Thyroid gland (tissue), 4 donors: ENCODE measurements at places on chromosomes 13 and 19.

- no peak for DNase-seq
Observed at GRCh38 chr19:17296976-17297375, 6.2 kb downstream of the ABHD8 start.

GRCh38 chr13:74920920-74921319, 561.0 kb downstream of the TBC1D4 start:
- DNase-seq, result no peak

DNA sequence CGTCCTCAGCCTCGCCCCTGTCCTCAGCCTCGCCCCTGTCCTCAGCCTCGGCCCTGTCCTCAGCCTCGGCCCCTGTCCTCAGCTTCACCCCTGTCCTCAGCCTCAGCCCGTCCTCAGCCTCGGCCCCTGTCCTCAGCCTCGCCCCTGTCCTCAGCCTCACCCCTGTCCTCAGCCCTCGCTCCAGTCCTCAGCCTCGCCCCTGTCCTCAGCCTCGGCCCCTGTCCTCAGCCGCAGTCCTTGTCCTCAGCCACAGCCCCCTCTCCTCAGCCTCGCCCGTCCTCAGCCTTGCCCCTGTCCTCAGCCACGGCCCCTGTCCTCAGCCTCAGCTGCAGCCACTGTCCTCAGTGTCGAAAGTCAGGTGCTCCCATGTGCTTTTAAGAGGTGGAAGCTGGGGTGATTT, 10.5 kb downstream of the C13orf46 start:
- no peak for DNase-seq

DNA sequence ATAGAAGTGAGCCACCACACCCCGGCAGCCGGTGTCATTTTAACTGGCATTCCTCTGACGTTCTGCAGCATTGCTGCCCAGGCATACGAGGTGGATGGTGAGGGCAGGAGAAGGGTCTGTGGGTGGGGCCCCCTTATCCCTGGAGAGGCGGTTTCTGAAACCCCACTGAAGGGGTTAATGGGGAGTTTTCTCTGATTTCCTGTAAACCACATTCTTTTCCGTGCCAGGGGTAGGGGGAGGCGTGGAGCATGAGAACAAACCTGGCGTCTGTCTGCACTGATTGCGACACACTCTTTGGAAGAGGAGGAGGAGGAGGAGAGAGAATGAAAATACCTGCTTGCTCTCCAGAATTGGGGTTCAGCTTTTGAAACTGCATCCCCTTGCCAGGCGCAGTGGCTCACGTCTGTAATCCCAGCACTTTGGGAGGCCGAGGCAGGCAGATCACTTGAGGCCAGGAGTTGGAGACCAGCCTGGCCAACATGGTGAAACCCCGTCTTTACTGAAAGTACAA, 2.7 kb upstream of the C3 start:
- peak; percentile 80 for DNase-seq

- DNase-seq, result no peak
Observed at GRCh38 chr13:77565635-77566034, 30.1 kb downstream of the SCEL start.

DNA sequence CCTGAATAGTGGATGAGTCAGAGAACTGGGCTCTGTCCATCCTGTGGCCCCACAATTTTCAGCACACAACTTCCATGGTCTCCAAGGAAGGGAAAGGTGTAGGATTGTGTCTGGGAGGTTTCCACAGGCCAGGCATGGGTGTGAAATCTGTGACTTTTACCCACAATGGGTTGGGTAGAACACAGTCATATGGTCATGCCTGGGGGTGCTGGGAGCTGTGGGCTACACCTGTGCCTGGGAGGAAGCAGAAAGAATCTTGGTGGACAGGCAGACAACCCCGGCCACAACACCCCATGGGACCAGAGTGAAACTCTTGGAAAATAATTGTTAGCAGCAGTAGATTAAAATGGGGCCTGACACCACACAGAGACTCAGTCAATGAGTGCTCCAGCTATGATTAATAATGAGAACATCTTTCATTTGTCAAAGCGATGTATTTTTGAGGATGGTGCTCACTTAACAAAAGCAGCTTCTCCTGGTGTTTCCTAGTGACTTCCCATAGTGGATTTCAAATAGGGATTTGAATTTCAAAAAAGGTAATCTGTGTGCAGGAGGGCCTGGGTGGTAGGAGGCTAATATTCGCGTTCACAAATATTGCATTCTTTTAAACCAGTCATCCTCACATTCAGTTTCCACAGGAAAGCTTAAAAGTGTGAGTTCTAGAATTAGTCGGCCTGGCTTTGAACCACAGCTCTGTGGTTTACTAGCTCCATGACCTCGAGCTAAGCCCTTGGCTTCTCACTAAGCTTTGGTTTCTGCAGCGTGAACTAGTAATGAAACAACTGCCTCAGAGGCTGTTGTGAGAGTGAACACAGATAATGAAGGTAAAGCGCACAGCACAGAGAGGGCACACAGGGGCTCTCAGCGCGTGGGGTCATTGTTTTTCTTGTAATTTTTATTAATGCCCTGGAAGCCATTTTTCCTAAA, 89.3 kb upstream of the UQCRFS1 start:
- DNase-seq, result no peak

- DNase-seq, result peak; percentile 88
Observed at GRCh38 chr13:99062593-99062992, 84.7 kb upstream of the DOCK9 start.

DNA sequence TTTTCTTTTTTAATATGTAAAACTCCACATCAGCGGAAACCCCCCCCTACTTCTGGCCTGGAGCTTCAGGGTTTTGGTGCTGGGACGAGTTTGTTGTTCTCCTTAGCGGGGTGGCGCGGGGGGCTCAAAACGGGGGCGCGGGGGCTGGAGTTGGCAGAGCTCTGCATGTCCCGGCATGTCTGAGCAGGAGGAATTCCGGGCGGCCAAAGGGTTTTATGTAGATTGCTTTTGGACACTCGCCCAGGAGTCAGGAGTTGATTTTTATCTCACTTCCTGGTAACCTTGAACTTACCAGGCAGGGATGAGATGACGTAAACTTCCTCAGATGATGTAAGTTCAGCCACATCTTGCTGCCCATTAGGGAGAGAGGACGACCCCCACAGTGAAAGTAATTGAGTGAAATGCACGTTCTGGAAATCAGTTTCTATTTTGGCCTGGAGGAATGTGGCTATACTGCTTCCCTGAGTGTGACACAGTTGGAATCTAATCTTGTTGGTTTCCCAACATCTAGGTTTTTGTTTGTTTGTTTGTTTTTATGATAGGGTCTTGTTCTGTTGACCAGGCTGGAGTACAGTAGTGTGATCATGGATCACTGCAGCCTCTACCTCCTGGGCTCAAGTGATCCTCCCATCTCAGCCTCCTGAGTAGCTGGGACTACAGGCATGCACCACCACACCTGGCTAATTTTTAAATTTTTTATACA, 21.0 kb upstream of the GDF15 start:
- peak; percentile 89 for DNase-seq

DNA sequence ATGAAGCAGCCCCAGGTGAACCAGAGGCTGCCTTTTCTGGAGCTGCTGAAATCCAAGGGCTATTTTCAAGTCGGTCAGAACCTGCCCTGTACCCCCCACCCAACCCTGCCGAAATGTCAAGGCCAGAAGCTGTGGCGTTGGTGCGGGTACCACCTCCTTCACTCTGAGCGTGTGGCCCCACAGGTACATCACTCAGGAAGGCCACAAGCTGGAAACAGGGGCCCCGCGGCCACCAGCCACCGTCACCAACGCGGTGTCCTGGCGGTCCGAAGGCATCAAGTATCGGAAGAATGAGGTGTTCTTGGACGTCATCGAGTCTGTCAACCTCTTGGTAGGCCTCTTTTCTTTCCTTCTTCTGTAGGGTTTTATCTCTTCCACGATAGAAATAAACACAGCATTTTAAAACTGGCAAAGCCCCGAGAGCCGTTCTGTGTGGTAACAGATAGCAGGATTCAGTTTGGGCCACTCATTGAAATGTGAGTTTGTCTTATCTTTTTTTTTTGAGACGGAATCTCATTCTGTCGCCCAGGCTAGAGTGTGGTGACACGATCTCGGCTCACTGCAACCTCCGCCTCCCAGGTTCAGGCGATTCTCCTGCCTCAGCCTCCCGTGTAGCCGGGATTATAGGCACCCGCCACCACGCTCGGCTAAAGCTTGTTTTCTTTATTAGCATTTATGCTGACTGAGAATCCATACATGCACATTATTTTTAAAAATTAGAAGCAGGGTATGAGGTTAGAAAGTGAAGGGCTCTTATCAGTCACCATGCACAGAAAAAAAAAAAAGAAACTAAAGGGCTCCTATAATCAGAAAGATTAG, 11.3 kb downstream of the AP1M1 start:
- DNase-seq, result no peak

DNA sequence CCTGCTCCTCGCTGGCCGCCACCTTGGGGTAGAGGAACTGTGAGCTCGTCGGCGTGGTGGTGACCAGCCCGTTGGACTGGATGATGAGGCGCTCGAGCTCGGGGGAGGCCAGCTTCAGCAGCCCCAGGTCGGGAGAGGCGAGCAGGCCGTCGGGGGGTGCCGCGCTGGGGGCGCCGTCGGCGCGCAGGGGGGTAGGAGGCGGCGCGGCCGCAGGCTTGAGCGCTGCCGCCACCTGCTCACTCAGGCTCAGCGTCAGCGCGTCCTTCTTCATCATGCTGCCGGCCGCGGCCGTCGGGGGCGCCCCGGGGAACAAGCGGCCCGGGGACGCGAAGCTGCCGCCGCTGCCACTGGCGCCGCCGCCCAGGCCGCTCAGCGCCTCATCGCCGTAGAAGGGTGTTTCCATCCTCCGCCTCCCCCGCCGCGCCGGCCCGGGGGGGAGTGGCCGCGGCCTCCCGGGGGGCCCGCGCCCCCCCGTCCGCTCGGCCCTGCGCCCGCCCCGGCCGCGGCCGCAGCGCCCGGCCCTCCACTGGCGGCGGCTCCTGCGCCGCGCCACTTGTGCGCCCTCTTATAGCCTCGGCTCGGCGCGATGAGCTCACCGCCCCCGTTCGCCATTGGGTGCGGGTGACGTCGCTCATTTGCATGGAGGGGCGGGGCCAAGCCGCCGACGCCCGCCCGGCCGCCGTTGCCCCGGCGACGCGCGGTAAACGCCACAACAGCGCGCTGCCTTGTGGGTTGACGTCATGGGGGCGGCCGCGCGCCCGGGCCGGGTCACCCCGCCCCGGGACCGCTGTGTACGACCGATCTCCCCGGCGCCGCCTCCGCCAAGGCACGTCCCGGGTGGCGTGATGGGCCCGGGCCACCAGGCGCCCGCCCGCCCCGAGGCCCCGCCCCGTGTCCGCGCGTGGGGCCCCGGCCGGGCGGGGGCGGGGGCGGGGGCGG, at the start of gene JUND:
TSS of gene JUND (minus strand) at position 541 of the 939 bp plus-strand sequence. CDS start at position 403, 138 bp downstream.
- peak; percentile 99 for DNase-seq

GRCh38 chr19:30318936-30319335, 53.2 kb upstream of the ZNF536 start:
- DNase-seq, result no peak

GRCh38 chr19:33286899-33287298, 15.4 kb downstream of the CEBPA start:
- DNase-seq, result no peak
